ENCODE measurements at places on chromosomes 6 and 20. TPM values are rescaled to one million over a fixed set of nuclear protein-coding genes. Genes with fewer than 3 reads are reported as not detected.

TSPO2 gene
- total RNA-seq: not detected

ECT2L gene
- total RNA-seq: not detected

LCA5 gene
- 5.0 TPM for total RNA-seq

FILIP1 gene
- 0.40 TPM for total RNA-seq

ANGPT4 gene
- total RNA-seq: 0.03 TPM

C20orf141 gene
- not detected for total RNA-seq

C6orf163 gene
- 0.63 TPM for total RNA-seq

- peak; percentile 75 for DNase-seq
Measured at GRCh38 chr20:48831718-48832404, 4.1 kb upstream of the PREX1 start.

- DNase-seq: peak; percentile 82
Measured at GRCh38 chr6:104705095-104705707, 154.5 kb downstream of the HACE1 start.

DNA sequence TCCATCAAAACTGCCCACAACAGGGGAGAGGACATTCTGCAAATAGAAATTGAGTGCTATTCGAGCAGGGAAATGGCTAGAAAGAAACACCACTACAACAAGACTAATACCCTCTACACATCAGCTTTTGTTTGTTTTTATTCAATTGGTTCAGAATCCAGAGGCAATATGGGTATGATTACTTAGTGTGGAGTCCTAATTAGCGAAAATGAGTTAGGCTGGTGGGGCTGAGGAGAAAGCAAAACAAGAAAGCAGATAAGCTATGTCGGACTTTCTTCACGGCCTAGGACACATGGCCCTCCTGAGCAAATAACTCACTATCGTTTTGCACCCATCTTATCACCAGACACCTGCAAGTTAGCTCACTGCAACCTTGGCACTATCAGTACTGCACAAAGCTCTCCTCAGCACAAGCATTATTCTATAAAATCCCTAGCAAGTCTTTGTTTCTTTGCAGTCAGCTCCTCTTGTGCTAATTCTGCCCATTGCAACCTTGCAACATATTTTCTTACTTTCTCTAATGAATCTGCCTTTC, 31.3 kb upstream of the SH3BGRL2 start:
- no peak for DNase-seq

- DNase-seq: no peak
Measured at GRCh38 chr6:11230158-11231107, 2.0 kb downstream of the NEDD9 start.

- DNase-seq: no peak
Measured at GRCh38 chr6:38996676-38997075, 51.9 kb upstream of the GLP1R start.

DNA sequence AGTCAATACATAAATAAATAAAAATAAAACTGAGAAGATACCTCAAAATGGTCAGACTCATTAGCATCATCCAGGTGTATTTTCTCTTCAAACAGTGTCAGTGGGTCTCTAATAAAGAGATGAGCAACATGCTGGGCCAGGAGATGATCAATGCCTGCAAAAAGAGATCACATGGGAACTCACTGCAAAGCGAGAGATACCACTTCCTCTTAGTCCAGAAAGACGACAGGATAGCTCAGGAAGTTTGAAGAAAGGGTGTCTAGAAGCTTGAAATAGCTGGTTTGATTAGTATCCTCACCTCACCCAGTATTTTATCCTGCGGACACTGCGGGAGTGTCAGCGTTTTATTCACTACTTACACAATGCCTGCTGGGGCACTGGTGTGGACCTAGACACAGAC, 38.0 kb downstream of the GCLC start:
- DNase-seq: no peak

DNA sequence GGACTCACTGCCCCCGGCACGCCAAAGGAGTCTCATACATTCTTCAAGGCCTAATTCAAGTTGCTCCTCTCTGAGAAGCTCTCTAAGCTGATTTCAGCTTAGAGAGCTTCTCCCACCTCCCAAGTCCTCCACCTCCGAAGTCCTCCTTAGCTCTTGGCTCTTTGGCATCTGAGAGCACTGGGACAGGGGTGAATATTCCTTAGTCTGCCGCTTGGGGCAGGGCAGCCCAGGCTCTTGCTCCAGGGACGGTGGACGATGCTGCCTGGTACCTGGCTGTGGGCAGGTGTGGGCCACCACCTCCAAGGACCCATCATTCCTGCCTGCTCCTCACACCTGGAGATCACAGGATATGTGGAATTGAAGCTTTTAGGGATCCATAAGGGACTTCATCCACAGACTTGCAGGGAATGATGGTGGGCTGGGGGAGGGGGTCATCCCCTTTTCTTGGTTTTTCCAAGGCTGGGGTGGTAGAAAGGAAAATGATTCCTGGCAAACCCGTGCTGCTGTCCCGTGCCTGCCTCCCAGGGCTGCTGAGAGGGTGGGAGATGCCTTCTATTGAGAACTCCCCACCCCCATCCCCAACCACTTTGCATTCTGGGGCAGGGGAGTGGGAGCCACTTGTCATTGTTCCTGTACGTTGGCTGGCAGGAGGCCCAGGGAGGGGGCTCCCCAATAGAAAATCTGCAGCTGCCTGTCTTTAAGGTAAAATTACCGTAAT, 57.4 kb downstream of the ARHGAP40 start:
- peak; percentile 36 for DNase-seq

DNA sequence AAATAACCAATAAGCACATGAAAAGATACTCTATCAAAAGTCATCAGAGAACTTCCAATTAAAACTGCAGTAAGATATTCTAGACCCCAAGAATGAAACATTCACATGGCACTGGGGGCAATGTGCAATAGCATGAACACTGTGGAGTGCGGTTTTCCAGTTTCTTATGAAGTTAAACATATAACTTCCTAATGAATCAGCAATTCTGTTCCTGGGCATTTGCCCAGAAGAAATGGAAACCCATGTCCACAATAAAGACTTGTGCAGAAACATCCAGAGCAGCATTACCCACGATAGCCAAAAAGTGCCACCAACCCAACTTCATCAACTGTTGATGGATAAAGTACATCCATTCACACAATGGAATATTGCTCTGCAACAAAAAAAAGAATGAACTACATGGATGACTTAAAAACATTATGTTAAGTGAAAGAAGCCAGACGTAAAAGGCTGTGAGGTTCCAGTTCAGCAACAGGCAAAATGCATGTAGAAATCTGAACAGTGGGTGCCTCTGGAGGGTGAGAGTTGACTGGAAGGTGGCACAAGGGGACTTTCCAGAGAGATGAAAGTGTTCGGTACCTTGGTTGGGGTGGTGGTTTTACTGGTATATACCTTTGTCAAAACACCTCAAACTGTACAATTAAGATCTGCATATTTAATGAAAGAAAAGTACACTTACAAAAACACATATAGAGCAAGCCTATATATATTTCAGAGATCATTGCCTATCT, 207.2 kb upstream of the ECI2 start:
- no peak for DNase-seq

DNA sequence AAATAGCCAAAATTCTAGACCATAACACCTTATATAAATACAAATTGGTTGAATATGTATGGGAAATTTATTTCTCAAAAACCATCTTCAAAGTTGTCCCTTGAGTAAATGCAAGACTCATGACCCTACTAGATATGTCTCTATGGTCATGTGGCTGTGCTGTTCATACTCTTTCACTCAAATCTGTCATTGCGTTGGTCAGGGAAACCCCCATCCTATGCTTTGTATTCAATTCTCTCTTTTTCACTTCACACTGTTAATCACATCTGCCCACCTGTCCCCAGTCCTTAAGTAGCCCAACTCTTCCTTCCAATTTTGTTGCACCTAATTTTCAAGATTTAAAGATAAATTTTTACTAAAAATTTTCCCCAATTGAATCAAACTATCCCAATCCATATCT, 51.0 kb downstream of the RPS12 start:
- no peak for DNase-seq

- no peak for DNase-seq
Measured at GRCh38 chr6:110560239-110561007, 84.0 kb upstream of the SLC22A16 start.

DNA sequence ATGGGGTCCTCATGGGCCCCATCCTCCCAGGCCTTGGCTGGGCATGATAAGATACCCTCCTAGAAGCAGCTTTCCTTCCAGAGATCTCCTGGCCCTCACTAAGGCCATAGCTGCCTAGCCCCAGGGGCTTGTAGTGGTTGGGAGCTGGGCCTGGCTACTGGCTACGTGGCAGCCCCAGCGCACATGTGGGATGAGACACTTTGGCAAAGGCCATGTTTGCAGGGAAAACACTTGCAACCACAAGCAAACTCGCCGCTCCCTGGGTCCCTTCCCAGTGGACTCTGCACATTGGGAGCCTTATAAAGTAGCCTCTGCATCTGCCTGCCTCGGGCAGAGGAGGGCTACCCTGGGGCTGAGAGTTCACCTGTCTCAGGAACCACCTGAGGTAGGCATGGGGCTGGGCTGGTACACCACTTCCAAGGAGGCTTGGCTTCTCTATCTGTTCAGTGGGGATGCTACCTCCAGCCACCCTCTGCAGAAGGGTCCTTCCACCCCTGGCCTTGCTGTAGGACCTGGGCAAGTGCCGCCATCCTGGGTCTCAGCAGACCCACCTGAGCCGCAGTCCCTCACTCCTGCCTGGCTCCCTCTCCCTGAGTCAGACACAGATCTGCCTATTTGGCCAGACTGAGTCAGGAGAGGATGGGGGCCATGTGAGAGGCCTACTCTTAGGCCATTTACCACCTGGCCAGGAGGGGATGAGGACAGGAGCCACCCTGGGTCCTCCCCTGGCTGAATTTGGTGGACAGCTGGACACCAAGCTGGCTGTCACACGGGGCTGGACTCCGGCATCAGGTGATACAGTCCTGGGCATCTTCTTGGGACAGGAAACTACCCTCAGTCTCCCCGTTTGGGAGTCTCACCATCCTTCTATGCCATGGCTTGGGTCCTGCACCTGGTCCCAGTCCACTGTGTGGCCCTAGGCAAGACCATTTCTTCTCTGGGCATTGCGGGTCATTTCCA, at the start of gene BPIFB2:
BPIFB2 (plus strand) TSS at position 329 of the 960 bp plus-strand sequence. CDS start 871 bp downstream, outside the sequence.
- no peak for DNase-seq

DNA sequence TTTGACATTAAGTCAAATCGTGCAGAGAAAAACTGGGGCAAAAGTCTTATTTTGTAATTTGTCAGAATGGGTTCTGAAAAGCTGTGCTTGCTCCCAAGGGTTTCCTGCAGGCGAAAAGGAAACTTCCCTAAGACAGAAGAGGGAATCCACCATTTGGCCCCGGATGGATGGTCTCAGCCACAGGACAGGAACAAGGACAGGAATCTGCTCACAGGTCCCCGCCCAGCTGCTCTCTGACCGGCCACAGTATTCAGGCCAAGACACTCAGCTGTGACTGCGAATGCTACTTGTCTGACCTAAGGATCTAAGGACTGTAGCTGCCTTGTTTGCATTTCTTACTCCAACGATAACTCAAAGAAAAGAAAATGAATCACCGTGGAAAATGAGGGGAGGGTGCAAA, 197.0 kb downstream of the BMP7 start:
- no peak for DNase-seq

- DNase-seq: no peak
Measured at GRCh38 chr6:36273802-36274514, 4.1 kb downstream of the PNPLA1 start.

DNA sequence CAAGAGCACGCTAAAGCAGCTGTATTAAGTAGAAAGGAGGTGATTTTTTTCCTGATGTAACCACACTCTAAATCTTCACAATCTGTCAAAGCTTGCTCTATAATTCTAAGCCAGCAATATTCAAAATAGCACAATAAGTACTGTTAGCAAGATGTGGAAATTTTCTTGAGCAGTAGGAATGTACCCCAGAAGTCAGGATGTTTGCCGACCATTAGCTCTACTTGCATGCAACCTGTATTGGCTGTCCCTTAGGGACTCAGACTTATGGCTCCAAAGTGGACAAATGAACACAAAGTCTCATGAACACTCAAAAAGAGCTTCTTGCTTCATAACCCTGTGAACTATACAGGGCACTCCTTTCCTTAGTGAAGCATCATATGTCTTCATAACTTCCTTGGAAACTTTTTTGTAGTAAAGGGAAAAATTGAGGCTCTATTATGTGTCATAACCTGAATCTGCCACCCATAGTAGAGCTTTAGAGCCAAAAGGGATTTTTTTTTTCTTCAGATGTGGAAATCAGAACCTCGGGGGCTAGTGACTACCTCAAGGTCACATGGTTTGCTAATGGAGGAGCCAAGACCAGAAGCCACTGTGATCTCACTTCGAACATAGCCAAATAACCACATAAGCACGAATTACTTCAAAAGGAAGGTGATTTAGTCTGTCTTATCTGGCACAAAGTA, 54.5 kb downstream of the ADGRG6 start:
- DNase-seq: peak; percentile 24

DNA sequence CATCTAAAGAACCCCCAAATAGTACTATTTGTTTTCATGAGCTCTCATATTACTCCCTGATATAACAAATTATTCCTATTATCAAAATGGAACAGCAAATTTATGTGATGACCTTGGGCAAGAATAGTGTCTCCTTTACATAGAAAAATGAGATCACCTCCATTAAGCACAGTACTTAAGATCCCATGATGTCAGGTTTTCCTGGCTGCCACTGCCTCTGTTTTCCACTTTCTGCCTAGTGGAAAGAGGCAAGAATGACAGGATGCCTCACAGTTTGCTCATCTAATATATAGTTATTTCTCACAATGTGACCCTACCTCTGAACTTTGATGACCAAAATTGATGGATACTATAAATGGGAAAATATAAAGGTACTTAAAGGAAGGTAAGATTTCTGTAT, 260.1 kb upstream of the SGK1 start:
- peak; percentile 7 for DNase-seq

DNA sequence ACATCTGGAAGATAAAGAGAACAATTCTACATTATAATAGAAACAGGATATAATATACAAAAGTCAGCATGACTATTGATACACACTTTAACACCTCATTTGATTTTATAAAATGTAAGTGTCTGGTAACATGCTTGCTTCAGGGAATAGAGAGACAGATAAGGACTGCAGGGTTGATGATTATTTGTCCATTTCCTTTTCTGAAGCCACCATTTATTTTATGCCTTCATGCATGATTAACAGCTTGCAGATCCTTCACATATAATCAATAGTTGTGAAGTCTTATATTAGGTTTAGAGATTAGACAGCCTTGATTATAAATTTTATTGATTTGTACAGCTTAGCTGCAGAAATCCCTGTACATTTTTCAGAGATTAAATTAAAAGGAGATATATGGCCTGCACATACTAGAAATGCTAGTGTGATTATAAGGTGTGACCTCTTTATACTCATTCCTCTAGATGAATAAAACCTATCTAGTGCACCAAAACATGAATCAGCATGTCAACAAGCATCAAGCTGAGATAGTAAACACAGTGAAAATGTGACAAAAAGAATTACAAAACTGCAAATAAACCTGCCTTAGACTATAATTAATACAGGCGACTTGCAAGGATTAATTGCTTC, 198.8 kb upstream of the THEMIS start:
- no peak for DNase-seq
